Stimulated activated CD8-positive, alpha-beta memory T cell treated with anti-CD3 and anti-CD28 coated beads, Interleukin-15, amount 100 ng/mL, for 1 hour (primary cell): ENCODE measurements at places on chromosomes 1 and 21.

DNA sequence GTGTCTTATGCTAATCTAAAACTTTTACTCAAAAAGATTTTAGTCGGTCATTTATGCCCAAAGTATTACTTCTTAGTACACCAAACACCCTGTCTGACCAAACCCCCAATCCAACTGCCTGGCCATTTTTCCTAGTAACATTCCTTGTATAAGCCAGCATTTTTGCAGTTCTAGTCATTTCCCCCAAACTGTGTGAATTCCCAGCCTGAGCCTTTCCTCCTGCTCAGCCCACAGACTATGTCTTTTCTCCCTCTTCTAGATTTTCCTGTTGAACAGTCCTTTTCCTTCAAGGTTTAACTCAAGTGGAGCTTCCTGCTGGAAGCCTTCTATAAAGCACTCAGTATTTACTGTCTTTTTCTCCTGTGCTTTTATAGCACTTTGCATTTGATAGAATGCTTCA is 843.8 kb downstream of the USP25 start:
- DNase-seq, result no peak

- no peak for DNase-seq
Measured at GRCh38 chr1:231750818-231751362, 124.3 kb downstream of the DISC1 start.

DNA sequence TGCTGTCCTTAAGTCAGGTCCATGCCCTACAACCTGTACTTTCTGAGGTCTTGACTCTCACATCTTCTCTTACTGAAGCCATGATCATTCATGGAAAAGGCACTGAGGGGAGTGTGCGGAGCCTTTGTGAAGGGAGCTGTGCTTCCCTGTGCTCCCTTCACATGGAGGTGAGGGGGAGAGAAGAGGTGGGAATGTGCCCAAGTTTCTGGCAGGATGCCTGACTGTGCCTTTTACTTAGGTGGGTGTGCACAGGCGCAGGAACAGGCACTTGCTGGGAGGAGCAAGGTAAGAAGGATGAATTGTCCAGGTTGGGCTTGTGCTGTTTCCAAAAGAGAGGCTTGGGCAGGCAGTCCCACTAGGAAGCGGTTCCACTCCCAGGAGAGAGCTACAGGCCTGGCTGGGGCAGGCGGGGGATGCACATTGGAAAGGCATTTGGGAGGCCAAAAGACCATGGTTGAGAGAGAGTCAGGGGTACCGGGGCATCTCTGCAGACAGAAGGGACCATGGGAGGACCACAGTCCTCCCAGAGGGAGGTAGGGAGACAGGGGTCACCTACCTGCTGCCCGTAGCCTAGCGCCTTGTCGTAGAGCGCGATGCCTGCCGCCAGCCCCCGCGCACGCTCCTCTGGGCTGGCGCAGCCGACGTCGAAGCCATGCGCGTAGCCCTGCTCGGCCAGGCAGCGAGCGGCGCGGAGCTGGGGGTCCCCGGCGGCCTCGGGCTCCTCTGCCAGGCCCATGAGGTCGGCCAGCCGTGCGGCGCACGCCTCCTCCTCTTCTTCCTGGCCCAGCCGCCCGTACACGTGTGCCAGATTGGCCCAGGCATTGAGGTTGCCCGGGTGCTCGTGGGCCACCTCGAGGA is 853 bp downstream of the TTC22 start:
- DNase-seq, result no peak

- DNase-seq, result no peak
Measured at GRCh38 chr21:35284199-35284598, 235.1 kb upstream of the RUNX1 start.

DNA sequence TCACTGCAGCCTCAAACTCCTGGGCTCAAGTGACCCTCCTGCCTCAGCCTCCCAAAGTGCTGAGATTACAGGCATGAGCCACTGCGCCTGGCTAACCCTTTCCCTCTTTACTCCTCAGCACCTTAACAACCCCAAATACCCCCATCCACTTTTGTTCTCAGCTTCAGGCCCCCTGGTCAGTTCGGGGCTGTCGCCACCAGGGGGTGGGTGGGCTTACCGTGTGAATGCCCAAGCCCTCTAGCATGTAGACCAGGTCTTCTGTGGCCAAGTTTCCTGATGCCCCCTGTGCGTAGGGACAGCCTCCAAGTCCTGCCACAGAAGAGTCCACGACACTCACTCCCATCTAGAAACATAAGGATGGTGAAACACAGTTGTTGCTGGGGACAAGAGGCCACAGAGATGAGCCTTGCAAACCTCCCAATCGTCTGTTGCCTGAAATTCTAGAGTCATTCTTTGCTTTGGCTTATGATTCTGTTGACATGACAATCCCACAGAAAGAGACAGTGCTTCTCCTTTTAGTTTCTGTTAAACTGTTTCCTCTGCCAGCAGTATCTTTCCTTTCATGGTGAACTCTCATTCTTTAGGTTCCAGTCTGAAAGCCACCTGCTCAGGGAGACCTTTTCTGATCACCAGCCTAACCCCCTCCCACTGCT is 3.8 kb upstream of the GALE start:
- DNase-seq, result no peak

- DNase-seq, result no peak
Measured at GRCh38 chr1:204575221-204576190, 59.3 kb downstream of the MDM4 start.

- DNase-seq, result peak; percentile 8
Measured at GRCh38 chr1:205680073-205680851, at the start of gene SLC45A3. Gene SLC45A3 (minus strand): TSS chr1:205680509. CDS start chr1:205664656, 15,853 bp downstream.

DNA sequence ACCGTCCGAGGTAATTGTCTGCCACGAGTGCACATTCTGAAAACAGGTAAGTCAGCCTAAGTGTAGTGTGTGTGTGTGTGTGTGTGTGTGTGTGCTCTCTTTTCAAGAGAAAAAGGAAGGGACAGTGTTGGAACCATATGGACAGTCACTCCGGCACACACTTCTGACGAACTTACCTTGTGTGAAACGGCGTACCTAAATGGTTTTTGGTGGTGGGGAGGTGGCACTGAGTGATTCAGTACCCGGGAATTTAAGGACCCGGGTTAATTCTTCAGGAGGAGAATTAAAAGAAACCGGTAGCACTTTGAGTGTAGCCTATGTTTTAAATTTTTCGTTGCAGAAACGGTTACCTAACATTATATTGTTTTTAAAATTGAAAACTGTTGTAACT is 286 bp downstream of the ODR4 start:
- DNase-seq, result no peak

DNA sequence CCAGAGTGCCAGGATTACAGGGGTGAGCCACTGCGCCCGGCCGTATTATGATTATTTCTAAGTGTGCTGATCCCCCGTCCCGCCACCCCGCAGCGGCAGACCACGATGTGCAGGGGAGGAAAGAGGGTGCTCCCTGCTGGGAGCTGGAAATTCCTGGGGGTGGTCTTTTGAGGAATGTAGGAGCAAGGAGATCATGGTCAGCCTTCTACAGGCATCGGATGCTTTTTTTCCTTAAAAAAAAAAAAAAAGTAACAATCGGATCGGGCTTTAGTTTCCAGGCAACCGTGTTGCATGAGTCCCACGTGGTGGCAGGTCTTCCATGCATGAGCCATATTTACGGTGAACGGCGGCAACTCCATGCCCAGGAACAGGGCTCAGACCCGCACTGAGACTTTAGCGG is 74.2 kb upstream of the COX20 start:
- DNase-seq, result no peak

GRCh38 chr1:34711485-34711884 is 43.4 kb upstream of the GJB5 start:
- DNase-seq, result no peak

DNA sequence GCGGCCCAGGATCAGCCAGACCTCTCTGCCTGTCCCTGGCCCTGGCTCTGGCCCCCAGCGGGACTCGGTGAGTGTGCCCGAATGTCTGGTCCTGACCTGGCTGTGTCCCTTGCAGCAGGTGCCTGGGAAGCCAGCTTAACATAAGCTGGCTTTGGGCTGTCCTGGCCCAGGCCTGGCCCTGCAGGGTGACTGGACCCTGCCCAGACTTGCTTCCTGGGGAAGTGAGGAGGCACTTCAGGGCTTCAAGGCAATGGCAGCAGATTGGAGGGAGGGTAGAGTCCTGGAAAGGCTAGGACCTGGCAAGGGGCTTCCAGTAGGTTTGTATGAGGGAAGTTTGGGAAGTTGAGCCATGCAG is 16.4 kb downstream of the RPS6KA1 start:
- no peak for DNase-seq

DNA sequence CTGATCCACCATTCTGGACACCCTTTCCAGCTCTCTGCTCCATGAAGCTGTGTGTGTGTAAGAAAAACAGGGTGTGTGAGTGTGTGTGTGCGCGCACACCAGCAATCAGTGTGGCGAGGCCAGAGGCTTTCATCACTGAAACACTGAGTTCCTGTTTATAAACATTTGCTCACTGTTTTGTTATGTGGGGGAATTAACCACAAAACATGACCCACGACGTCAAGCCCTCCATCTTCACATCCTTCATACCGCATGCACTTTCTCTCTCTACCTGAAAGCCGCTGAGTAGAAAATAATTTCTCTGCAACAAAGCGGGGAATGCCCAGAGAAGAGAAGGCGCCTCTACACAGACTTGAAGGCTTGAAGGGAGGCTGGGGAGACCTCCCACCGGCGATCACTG is 148.9 kb upstream of the IRF2BP2 start:
- DNase-seq, result no peak

DNA sequence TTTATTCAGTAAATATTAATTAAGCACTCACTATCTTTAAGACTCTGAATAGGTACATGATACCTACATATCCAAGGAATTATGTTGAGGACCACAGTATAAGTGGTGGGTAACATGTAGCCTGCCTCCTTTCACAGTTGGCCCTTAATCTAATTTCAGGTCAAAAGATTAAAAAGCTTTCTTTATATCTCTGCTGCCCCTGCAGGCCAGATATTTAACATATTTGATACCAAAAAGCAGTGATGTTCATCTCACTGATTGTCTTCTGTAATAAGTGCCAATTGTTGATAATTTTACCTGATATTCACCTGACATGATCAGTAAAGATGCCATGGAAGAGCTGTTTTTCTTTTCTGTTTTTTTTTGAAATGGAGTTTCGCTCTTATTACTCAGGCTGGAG is 36.5 kb downstream of the RLF start:
- DNase-seq, result no peak

- DNase-seq, result no peak
Measured at GRCh38 chr1:99525331-99525730, 120.6 kb upstream of the PALMD start.

DNA sequence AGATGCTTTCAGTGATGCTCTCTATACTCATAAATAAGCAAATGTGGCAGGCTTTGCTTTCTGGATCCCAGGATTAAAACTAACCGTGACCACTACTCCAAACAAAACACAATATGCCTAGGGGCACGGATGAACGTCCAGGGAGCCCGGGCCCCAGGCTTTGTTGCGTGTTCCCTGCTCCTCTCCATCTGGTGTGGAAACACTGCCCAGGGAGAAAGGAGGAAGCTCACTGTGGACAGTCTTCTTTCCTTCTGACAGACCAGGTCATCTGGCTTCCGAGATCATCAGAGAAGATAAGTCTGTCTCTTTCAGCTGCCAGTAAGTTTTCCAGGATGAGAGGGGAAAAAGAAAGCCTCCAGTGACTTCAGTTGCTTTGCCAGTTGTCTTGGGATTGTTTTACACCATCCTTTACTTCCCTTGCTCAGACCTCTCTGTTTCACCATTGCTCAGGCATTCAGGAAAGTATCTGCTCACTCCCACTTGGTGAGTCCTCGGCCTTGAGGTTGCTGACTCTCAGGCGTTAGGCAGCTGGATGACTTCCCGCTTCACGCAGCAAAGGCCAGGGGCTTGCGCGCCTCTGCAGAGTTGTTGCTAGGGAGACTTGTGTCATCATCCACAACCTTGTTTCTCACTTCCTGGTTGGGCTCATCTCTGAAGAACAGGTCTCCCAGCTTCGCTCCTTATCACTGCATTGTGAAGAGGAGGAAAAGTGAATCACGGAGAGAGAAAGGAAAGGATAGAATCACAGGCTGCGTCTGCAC is 20.6 kb upstream of the PGD start:
- no peak for DNase-seq

DNA sequence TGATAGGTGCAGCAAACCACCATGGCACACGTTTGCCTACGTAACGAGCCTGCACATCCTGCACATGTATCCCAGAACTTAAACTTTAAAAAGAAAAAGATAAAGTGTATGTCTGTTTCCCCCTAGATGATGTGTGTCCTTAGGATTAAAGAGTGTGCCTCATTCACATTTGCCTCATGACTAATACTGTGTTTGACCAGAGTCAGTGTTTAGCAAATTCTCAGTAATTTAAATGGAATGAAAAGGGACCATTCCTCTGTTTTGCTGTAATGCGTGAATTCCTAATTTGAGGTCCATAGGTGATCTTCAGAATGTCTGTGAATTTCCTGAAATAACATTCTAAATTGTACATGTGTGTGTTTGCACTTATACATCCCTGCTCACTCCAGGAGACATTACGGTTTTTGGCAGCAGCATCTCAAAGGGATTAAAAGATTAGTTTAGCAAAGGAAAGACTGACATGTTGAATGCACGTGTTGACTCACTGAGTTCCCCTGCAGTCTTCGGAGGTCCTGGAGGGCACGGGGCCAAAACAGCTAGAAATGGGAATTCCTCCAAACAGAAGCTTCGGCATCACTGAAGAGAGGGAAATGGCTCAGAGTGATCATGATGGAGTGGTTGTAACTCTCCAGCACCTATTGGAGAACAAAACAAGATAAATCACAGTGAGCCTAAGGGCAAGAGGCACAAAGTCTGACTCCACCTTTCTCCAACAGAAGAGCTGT is 19.1 kb upstream of the SLC35F3 start:
- DNase-seq, result no peak

GRCh38 chr1:223700942-223701637 is 11.2 kb upstream of the CAPN2 start:
- no peak for DNase-seq

DNA sequence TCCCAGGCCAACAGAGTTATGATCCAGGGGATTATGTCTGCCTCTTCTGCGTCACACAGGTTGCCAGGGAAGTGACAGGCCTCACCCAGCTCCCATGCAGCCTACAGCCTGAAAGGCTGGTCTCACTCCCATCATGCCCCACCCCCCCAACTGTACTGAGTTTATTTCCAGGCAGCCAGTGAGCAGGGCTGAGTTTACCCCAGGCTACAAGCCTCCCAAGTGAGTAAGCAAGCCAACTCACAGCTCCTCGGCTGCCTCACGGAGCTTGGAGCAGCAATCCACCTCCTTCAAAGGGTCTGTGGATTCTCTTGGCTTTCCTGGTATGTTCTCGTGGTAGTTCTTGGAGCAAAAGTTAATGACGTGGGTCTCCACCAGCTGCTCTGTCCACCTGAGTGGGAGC is 1147.6 kb upstream of the ADGRL4 start:
- DNase-seq, result no peak

DNA sequence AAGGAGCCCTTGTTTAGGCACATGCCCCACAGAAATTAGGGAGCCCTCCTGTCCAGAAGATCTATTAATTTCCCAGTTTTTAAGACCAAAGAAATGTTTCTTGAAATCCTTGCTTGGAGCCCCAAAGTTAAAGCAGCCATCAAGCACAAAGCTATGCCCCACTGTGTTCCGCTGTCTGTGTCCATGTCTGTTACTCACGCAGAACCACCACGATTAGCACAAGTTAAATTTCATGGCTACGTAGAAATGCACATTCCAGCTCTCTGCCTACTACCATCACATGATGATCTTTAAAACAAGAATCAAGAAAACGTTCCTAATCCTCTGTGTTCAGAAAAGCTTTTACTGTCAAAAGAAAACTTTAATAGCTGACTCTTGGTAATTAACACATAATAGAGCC is 238.5 kb downstream of the RERE start:
- no peak for DNase-seq
